ENCODE measurements at places on chromosomes 12 and 14.

DNA sequence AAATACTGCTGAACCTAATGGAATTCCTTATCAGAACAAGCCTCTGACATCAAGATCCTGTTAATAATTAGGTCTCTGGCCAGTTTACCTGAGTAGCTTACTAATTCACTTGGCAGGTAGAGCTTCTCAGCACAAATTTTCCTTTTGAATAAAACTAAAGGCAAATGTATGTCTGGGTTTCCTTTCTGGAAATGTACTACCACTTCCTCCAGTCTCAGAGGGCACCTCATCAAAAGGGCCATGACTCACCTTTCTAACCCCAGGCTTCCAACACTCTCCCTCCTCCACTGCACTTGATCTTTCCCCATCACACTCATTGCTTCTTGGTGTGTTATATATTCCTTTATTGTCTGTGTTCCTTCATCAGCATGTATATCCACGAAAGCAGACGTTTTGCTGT is 90.5 kb downstream of the SLC2A13 start:
- no peak for DNase-seq

- DNase-seq: no peak
Measured at GRCh38 chr12:131025939-131026702, 72.4 kb downstream of the ADGRD1 start.

- no peak for DNase-seq
Measured at GRCh38 chr12:115973066-115973465, 304.4 kb downstream of the MED13L start.

- DNase-seq: no peak
Measured at GRCh38 chr12:10571141-10571540, 42.3 kb downstream of the MAGOHB start.

DNA sequence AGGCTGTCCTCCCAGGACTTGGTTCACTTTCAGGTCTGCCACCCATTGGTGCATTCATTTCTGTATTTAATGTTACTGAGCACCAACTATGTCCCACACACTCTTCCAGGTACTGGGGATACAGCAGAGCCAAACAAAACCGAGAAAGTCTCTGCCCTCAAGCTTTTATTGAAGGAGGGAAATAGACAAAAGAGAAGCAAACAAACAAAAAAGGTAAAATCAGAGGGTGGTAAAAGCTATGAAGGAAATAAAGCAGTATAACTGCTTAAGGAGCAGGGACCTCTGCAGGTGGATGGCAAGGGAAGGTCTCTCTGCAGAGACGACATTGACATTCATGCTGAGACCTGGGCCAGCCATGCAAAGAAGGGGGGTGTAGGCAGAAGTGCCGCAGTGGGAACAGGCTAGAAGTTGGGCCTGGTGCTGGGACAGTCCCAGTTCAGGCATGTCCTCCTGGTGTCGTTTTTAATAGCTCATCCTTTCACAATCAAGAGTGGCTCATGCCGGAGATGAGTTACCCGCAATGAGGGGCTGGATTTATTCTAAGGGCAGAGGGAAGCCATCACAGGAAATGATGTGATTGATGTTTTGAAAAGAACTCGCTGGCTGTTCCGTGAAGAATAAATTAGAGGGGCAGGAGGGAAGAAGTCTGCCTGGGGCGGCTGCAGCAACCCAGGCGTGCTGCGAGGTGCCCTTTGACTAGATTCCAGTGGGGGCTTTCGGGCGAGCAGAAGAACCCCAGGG is 72.8 kb downstream of the IRF2BPL start:
- no peak for DNase-seq

DNA sequence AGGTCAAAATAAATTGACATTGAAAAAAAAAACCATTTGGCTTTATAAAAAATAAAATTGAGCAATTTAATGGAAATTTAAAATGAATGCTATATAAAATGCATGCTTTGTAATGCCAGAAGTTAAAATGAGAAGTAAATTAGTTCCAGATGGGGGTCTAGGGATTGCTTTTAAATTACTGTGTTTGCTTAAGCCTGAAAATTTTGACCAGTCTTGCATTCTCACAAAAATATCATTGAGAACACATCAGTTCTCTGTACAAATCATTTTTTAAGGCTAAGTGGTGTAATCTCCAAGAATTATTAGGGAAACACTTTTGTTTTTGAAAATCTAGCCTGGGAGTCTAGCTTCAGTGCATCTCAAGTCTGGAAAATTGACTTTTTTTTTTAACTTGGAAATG is 90.7 kb downstream of the RERG start:
- no peak for DNase-seq

GRCh38 chr14:104499784-104500760 is 79.5 kb upstream of the C14orf180 start:
- no peak for DNase-seq

DNA sequence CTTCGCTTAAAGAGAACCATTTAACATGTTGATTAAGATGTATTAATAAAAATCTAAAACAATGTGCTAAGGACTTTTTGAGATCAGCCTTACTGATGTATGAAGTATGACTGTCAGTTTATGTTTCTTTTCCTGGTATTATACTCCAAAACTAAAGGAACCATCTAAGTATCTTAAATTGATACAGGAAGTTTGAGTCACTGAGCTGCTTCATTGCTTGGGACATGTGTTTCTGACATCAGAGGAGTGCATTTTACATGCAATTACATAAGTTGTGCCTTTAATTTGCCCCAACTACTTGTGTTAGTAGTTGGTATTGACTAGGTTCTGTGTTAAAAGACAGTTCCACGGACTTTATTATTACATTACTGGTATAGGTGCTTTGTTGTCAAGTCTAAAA is 50.9 kb downstream of the PROX2 start:
- peak; percentile 54 for DNase-seq

DNA sequence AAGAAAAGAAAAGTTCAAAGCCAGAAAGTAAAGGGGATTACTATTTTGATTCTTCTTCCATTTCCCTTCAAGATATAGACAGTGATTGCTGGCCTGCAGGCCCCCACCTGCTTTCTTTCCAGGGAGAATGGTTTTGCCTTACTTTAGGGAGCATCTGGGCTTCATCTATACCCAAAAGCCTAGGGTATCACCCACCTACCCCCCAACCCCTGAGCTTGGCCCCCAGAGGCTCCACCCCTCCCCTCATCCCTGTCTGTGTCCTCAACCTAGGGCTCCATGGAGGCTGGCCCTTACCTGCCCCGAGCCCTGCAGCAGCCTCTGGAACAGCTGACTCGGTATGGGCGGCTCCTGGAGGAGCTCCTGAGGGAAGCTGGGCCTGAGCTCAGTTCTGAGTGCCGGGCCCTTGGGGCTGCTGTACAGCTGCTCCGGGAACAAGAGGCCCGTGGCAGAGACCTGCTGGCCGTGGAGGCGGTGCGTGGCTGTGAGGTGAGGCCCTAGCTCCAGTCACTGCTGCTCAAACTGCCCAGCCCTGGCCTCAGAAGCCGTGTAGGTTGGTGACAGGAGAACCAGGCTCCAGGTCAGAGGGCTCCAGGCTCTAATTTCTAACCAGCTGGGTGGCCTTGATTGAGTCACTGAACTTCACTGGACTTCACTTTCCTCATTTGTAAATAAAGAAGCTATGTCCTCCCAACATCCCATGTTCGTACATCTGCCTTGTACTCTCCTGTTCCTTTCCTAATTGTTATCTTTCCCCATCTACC is 13.6 kb downstream of the ARHGEF40 start:
- DNase-seq: no peak

DNA sequence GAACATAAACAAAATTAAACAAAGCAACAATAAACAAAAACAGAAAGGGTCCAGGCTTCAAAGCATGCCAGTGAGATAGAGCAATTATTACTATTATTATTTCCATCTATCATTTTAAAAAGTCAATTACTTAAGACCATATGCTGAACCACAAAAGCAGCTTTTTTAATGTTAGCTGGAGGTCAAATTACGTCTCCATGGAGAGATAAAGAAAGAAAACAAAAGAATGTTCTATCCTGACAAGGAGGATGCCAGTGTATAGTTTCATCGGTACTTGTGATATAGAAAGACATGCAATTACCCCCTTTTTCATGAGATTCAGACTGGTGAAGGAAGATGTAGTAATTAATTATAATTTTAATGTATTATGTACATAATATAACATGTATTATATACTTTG is 81.6 kb upstream of the DCN start:
- no peak for DNase-seq

GRCh38 chr12:116713527-116713926 is 24.3 kb downstream of the SPRING1 start:
- DNase-seq: no peak

DNA sequence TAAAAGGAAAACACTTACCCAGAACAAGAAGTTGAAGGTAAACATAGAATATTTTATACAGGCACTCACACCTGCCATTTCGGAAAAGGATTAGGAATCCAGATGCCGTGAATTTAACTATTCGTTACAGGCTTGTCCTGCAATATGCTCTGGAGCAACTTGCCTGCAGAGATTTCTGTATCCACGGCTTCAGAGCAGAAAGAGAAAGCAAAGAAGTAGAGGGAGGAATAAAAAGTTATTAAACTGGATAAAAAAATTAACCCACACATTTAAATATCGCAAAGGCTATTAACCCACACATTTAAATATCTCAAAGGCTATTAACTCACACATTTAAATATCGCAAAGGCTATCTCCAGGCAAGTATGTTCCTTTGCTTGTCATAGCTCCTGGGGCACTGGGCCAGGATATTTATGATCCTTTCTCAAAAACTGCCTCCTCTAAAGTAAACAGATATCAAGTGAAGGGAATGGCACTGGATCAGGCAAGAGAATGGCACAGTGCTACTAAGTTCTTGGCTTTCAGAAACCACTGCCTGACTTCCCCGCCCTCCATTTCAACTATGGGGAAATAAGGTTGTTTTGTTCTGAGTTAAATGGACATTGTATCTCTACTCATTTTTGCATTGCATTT is at the start of gene TSPAN8:
Gene TSPAN8 (minus strand): TSS at position 399 of the 633 bp plus-strand sequence. CDS start 321 bp downstream, at position 78.
- no peak for DNase-seq

- no peak for DNase-seq
Measured at GRCh38 chr14:93857500-93858283, 69.4 kb upstream of the PRIMA1 start.

GRCh38 chr14:99586761-99587459 is 17.1 kb downstream of the CCDC85C start:
- DNase-seq: no peak

- no peak for DNase-seq
Measured at GRCh38 chr12:106108185-106108835, 30.4 kb downstream of the NUAK1 start.

DNA sequence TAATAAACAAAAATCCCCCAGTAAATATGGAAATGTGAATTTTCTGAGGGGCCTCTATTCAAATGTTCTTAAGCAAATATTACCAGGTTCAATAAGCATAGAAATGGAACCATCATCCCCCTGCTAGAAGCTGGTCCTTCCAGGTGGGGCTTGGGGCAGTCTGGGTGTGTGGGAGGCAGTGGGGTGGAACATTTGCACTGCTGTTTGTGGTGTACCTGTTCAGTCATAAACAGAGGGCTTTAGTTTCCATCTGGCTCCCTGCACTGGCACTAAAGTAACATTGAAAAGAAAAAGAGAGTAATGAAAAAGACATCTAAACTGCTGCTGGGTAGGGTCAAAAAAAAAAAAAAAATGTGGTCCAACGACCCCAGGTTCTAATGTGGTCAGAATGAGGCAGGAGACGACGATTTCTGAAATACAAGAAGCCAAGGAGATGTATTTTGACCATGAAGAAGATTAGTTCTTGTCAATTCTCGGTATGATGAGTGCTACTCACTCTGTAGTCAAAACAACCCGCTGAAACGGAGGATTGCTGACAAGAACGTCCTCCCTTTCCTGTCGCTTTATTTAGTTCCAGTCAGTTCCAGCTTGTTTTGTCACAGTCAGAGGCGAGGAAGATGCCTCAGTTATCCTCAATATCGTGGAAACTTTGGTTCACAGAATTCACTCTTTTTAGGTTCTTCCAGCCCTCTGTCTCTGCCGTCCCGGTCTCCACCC is 44.2 kb upstream of the MANSC4 start:
- no peak for DNase-seq

DNA sequence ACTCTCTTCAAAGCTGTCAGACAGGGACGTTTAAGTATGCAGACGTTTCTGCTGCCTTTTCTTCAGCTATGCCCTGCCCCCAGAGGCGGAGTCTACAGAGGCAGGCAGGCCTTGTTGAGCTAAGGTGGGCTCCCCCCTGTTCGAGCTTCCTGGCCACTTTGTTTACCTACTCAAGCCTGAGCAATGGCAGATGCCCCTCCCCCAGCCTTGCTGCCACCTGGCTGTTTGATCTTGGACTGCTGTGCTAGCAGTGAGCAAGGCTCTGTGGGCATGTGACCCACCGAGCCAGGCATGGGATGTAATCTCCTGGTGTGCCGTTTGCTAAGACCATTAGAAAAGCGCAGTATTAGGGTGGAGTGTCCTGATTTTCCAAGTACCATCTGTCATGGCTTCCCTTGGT is 900.4 kb upstream of the MDGA2 start:
- no peak for DNase-seq

GRCh38 chr12:47772738-47773061 is 338 bp upstream of the SLC48A1 start:
- DNase-seq: no peak

DNA sequence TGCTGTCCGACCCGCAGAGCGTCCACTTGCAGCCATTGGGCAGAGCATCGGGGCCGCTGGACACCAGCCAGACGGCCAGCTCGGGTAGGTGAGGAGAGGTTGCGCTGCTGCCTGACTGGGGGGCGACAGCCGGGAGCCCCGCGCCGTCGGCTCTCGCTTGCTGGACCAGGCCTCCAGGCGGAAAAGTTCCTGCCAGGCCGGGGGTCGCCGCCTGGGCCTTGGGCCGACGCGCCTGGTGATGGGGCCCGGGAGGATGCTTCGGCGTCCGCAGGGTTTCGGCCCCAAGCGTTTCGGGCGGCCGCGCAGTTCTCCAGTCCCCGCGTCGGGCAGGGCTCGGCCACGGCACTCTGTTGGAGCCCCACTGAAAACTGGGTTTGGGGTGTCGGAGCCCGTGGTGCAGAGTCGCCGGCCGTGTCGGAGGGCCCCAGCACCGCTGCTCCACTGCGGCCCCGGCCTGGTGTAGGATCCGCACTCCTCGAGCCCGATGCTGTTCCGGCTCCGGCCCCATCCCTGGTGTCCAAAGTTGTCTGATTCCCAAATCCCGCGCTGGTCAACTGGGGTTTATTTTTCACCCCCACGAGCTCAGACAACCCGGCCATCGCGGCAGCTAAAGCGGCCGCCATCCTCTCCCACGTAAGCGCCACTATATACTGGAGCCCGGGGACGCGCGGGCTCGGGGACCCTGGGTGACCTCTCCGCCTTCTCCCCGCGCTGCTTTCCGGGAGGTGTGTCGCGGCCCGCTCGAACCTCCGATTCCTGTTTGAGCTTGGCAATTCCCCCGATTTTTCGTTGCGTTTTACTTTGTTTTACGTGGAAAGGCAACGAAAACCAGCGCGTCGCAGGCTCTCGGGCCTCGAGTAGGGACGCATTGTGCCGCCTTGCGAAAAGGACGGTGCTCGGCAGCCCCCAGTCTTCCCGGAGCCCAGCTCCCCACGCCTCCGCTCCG is 872 bp downstream of the VSX2 start:
- no peak for DNase-seq
